ENCODE measurements at places on chromosomes 1 and 21.

- DNase-seq, result no peak
Observed at GRCh38 chr1:209755926-209756614, at the start of gene TRAF3IP3. Gene TRAF3IP3 (plus strand): TSS chr1:209756053. CDS start chr1:209760040, 3,987 bp downstream.

DNA sequence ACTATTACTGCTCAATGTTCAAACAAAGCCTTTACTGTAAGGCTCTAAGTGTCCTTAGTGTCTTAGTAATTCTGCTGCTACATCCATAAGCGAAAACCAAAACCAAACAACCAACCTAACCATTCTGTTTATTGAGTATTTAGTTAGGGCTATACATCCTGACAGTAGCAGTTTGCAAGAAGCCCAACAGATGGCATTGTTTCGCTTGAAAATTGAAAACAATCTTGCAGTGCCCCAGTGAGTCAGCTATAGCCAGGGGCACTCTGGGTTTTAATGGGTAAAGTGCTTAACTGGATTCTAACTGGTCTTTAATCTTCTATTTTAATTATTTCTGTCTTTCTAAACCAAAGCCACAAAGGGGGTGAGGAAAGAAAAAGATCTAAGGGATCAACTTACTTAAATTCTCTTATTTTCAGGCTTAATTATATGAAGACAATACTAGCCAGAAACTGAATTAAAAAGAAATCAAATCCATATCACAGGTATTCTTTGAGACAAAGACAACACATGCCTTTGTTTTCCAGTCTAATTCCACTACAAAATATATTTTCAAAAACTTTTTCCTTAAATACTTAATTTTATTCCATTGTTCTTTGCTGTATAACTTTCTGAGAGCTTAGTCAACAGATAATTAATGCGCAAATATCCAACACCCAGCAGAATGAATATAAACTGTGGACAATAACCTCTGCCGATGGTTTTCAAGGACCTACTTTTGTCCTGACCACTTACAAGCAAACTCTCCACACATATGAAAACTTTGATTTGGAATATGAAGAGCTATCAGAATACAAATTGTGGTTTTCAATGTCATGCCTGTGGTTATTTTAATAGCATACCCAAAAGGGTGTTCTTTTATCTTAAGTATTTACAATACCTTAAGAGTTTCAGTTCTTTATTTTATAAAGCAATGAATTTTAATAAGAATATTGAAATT is 15.2 kb downstream of the POGZ start:
- no peak for DNase-seq

GRCh38 chr21:46099476-46099875 is 1.6 kb downstream of the COL6A2 start:
- DNase-seq, result peak; percentile 45

DNA sequence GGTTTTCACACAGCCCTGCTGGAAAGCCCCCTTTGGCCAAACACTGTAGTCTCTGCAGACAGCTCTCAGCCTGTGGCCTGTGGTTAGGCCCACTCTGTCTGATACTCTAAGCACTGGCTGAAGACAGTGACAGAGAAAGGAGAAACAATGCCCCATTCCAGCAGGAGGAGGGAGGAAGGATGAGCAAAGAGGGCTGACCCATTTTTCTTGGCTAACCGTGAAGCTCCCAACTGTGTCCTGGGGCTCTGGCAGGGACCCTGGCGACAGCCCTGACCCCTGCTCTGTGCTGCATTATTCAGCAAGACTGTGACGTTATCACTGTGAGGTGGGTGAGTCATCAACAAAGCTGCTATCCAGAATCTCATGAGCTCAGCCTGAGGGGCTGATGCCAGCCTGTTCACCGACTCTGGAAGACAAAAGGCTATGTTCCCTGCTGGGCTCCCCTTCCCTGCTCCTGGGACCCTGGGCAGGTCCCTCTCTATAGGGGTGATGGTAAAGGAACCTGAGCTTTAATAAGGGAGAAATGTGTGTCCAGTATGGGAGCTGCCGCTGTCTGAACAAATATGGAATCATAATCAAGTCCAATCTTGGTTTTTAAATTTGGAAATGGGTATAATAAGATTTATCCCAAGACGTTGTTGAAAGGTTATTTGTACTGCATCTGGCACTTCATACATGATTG is 107.0 kb downstream of the RHOU start:
- no peak for DNase-seq

DNA sequence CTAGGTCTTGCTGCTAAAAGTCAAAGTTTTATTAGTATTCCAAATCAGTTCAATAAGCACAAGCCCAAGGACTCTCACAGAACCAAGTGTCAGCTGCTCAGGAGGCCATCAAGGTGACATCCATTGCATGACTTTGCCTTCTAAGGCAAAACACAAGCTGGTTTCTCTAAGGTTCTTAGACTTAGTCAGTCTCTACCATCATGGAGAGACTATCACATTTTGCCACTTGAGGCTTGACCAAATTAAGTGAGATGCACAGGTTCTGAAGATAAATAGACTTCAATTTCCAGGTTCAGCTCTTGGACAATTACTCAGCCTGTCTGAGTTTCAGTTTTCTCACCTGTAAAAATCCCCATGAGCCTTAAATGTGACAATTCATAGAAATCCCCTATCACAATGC is 29.0 kb downstream of the TRIT1 start:
- no peak for DNase-seq

- no peak for DNase-seq
Observed at GRCh38 chr21:38385427-38386175, 112.7 kb downstream of the ERG start.

- no peak for DNase-seq
Observed at GRCh38 chr1:11948822-11949458, 14.4 kb downstream of the PLOD1 start.

GRCh38 chr1:180057883-180058396 is 96.7 kb upstream of the QSOX1 start:
- no peak for DNase-seq

DNA sequence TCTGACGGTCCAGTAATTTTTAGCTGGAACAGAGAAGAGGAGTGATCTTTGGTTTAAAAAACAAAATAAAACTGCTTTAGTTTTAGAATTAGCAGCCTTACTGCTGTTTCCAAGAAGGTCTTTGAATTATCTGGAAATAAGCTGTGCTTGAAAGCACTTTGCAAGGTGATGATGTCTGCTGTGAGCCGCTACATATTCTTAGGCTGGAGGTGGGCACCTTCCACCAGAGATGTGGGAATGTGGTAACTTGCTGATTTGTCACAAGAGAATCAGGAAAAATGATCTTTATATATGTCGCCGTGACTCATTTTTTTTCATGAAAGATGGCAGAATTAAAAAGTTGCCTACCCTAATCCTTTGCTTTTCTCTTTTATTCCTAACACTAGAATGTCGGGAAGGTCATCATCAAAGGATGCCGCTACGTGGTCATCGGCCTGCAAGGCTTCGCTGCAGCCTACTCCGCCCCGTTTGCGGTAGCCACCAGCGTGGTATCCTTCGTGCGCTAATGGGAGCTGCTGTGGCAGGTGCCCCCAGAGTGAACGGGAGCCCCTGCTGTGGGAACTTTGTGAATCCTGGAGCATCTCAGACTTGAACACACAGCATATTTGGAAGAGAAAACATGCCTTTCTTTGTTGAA is 6.2 kb downstream of the C1orf115 start:
- DNase-seq, result no peak

Data from left hindlimb (tissue), 1 donor.